Stimulated activated CD8-positive, alpha-beta memory T cell treated with anti-CD3 and anti-CD28 coated beads, Interleukin-4, amount 100 ng/mL, for 4 hours (primary cell): ENCODE measurements at places on chromosomes 2 and 18.

- no peak for DNase-seq
Measured at GRCh38 chr2:133682347-133682746, 114.1 kb upstream of the NCKAP5 start.

- no peak for DNase-seq
Measured at GRCh38 chr2:208315081-208315788, 49.2 kb downstream of the PIKFYVE start.

- no peak for DNase-seq
Measured at GRCh38 chr2:112644933-112645309, 818 bp upstream of the SLC20A1 start.

DNA sequence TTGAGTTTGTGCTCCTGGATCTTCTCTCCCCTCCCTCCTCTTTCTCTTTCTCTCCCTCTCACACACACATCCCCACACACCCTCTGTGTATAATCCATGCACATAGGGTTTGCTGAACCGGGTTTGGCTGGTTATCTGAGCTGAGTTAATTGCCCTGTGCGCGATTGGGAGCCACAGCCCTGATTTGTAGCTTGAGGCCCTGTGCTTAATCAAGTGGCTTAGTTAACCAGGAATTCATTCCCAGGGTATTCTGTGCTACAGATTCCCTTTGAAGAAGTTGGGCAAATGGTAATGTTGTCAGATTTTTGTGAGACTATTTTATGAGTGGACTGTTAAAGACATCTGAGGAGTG is 6.2 kb downstream of the PARD3B start:
- no peak for DNase-seq

DNA sequence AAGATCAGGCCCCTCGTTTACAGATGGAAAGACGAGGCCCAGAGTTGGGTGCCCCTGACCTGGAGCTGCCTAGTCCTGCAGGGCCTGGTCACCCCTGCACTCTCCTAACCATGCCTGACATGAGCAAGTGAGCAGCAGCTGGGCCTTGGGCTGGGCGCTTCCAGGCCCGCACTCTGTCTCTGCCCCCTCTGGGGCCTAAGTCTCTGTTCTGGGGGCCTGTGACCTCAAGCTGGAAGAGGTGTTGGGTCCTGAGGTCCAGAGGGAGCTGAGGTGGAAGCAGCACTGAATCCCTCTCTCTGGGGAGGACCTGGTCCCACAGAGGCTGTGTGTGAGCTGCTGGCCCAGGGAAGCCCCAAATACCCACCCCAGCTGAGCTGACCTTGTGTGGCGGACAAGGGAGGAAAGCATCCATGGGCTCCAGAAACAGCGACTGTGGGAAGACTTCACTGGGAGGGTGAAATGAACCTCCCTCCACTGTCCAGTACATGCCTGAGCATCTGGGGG is 46.1 kb upstream of the GPC1 start:
- no peak for DNase-seq

- DNase-seq: no peak
Measured at GRCh38 chr2:56871644-56872043, 687.9 kb downstream of the CCDC85A start.

DNA sequence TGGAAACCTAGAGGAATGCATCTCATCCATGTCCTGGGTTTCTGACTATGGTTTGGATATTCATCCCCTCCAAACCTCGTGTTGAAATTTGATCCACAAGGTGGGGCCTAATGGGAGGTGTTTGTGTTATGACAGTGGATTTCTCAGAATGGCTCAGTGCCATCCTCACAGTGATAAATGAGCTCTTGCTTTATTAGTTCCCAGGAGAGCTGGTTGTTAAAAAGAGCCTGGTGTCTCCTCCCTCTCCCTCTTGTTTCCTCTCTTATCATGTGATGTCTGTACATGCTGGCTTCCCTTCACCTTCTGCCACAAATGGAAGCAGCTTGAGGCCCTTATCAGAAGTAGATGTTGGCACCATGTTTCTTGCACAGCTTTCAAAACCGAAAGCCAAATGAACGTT is 424.3 kb downstream of the DCC start:
- DNase-seq: no peak

- DNase-seq: no peak
Measured at GRCh38 chr2:7725850-7726242, 808.6 kb downstream of the RNF144A start.

GRCh38 chr2:233977296-233977837 is 60.2 kb downstream of the TRPM8 start:
- no peak for DNase-seq

DNA sequence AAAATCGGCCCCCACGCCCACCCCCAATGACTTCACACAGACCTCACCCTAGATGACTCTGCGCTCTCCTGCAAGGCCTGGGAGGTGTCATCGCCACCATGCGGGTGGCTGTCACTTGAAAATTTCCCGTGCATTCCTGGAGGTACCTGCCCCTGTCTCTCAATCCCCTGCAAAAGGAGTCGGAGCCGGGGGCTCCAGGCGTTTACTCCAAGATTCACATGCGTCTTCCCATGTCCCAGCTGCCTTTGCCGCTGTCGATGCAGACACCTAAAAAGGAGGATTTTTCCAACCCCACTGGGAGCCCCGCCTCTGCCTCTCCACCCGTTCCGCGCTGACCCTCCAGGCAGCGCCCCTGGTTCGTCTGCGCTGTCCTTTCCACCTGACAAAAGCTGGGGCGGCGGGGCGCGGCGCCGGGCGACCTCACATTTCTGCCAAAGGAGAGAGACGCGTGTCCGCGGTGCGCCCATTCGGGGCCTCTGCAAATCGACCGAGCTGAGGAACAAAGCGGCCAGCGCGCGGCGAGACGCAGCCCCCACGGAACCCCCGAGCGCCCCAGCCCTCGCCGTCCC is 667 bp downstream of the REEP1 start:
- DNase-seq: no peak
